Choroid plexus epithelial cell (primary cell): ENCODE measurements at places on chromosomes 4 and X.

DNA sequence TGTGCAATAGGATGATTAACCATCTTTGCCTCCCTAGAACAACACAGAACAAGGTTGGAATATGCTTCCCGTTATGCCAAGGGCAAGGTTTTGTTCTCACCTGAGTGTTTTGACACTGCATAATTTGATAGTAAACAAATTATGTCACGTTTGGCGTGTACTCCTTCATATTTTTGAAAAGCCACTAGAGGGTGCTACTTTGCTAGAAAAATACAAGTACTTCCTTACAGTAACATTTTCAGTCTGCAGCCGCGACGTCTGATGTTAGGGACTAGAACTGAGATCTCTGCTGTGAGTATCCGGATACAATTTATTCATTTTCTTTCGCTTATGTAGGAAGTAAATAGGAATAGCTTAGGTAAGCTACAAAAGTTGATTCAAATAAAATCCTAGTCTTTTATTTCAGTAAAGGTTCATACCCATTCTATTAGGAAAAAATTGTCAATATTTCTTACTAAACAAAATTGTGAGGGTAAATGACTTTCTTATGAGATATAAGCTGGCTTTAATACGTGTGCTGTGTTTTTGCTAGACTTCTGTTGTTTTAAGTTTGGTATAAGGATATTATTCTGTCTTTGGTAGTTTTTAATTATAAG lies 181.1 kb upstream of the WDFY3 start:
- peak; percentile 84 for DNase-seq

GRCh38 chrX:38970845-38971244 lies 169.6 kb downstream of the MID1IP1 start:
- DNase-seq: no peak

DNA sequence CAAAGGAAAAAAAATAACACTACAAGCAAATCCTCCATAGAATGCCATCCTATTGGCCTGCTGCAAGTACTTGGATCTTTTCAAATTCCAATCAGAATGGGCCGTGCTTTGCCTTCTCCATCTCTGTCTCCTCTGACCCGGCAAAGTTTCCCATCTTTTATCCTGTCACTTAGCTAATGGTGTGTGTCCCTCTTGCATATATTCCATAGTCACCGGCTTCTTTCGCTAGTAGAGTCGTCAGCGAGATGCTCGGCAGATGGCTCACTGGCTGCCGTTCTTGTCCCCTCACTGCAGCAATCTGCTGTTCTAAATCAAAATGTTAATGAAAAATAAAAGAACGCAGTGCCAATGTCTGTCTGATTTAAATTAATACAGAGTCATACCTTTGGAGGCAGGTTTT lies 22.1 kb downstream of the GRIA3 start:
- no peak for DNase-seq

GRCh38 chrX:127177966-127178365 lies 358.4 kb downstream of the PRR32 start:
- DNase-seq: no peak

- no peak for DNase-seq
Observed at GRCh38 chrX:19708683-19709082, 178.7 kb downstream of the SH3KBP1 start.

GRCh38 chr4:77861495-77861894 lies 1.1 kb upstream of the MRPL1 start:
- no peak for DNase-seq

DNA sequence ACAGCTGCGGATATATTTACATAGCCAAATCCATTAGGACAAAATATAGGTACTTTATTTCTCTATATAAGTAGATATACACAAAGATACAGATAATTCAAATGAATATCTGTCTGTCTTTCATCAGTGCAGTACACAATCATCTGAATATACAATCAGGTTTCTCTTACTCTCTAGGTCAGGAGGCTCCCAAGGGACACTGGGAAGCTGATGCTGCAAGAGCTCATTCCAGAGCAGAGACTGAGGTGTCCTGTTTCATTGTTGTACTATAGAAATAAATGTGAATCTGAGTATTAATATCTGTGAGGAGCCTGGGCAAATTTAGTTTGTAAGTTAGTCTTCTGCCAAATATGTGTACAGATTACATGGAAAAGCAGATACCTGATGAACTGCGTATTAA lies 4.2 kb downstream of the TLL1 start:
- peak; percentile 72 for DNase-seq
